ENCODE measurements at places on chromosomes 1 and 21. TPM values are rescaled to one million over a fixed set of nuclear protein-coding genes. Genes with fewer than 3 reads are reported as not detected.

The FAM72C gene
- total RNA-seq, result 0.29 TPM

The MYOG gene
- total RNA-seq, result not detected

The ODF2L gene
- total RNA-seq, result 40.2 TPM

The LINGO4 gene
- total RNA-seq, result not detected

The SLAMF9 gene
- 0.60 TPM for total RNA-seq
